Left ventricle myocardium superior (tissue), 1 donor: ENCODE measurements at places on chromosomes 13 and 19. TPM values are rescaled to one million over a fixed set of nuclear protein-coding genes. Genes with fewer than 3 reads are reported as not detected.

DNA sequence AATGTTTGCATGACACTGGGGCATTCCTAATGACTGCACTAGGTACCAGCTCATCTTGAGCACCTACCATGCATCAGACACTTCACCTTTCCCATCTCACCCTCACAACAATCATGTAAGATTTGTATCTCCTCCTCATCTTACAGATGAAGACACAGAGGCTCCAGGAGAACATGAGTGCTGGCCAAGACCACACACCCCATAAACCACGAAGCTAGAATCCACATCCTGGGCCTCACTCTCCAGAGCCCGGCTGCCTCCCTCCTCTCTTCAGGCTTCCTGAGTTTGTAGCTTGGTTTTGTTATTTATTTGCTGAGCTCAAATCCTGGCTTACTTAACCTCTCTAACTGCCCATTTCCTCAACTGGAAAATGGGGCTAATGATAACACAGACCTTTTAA, 25.9 kb downstream of the FAM216B start:
- DNase-seq: no peak

GRCh38 chr13:111977179-111977506, 89.8 kb upstream of the SOX1 start:
- no peak for DNase-seq

DNA sequence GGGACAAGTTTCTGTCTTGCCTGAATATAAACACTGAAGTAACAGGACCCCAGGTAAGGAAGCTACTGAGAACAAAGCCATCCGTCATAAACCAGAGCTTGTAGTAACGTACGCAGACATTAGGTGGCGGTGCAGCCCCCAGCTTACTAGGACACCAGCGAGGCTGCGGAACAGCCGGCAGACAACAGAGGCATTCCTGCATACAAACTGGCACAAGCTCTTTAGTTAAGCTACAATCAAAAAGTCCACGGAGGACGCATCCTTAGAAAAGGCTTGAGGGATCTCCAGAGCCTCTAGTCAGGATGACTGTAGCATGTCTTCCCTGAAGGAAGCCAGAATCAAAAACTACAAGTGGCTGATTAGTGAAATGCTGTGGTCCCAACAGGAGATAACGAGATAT, 26.2 kb downstream of the ZNF160 start:
- peak; percentile 73 for DNase-seq

Gene RFPL4AL1
- not detected for total RNA-seq

GRCh38 chr13:95356916-95357315, 55.7 kb upstream of the ABCC4 start:
- DNase-seq: no peak

Gene BLVRB
- total RNA-seq: 120 TPM

Gene ADGRE1
- 0.30 TPM for total RNA-seq

- DNase-seq: no peak
These were observed 43.8 kb downstream of the PEPD start for GRCh38 chr19:33477781-33478180.

DNA sequence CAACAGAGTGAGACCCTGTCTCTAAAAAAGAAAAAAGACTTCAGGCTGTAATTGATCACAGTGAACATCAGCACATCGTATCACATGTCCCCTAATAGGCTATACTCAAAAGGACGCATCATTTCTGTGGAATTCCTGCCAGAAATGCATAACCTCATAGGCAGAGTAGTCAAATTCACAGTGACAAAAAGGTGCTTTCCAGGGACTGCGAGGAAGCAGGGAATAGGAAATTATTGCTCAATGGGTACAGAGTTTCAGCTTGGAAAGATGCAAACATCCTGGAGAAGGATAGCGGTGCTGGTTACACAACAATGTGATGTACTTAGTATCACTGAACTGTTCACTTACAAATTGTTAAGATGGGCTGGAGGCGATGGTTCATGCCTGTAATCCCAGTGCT, 41.1 kb upstream of the MRI1 start:
- DNase-seq: no peak

- DNase-seq: no peak
These were observed 116.2 kb upstream of the ZNF536 start for GRCh38 chr19:30255791-30256495.

DNA sequence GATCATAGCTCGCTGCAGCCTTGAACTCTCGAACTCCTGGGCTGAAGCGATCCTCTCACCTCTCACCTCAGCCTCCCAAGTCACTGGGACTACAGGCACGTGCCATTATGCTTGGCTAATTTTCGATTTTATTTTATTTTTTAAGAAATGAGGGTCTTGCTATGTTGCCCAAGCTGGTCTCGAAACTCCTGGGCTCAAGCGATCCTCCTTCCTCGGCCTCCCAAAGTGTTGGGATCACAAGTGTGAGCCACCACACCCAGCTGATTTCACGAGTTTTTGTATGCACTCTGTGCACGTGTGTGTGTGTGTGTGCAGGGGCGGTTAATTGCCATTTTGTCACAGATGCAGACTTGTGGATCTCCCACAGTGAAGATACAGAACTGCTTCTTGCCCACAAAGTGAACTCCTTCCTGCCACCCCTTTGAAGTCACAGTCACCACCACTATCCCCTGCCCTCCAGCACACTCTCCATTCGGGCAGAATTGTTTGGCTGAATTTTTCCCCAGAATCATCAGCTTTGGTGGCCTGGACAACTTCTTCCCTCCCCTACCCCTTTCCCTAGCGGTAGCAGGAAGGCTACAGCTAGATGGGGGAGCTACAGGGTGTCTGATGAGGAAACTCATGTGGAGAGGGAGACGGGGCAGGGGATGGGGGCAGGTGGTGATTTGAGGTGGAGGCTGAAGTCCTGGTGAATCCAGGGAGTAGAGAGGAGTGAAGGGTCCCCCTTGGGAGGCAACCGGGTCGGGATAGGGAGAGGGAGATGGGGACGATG, 59.6 kb downstream of the CELF5 start:
- no peak for DNase-seq

Gene ERICH6B
- not detected for total RNA-seq

Gene PSG7
- total RNA-seq: not detected

Gene SLC1A6
- total RNA-seq: not detected

- DNase-seq: peak; percentile 60
These were observed at the start of gene MAST1 for GRCh38 chr19:12838182-12838885. Gene MAST1 (plus strand): TSS chr19:12838515. CDS start chr19:12838573, 58 bp downstream.

DNA sequence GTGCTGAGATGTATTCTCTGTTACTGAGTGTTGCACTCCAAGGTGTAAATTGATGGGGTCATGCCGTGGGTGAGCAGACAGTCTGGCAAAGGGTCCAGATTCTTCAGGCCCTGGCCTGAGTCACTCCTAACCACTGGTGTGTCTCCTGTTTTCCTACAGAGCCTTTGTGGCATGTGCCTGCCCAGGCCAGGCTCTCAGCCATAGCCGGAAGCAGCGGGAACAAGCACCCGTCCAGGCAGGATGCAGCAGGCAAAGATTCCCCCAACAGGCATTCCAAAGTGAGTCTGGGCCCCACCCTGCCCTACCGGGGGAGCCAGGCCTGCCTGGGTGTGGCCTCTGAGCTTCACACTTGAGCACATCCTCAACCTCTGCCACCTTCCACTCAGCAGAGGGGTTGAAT, 61.9 kb downstream of the DPF1 start:
- no peak for DNase-seq

DNA sequence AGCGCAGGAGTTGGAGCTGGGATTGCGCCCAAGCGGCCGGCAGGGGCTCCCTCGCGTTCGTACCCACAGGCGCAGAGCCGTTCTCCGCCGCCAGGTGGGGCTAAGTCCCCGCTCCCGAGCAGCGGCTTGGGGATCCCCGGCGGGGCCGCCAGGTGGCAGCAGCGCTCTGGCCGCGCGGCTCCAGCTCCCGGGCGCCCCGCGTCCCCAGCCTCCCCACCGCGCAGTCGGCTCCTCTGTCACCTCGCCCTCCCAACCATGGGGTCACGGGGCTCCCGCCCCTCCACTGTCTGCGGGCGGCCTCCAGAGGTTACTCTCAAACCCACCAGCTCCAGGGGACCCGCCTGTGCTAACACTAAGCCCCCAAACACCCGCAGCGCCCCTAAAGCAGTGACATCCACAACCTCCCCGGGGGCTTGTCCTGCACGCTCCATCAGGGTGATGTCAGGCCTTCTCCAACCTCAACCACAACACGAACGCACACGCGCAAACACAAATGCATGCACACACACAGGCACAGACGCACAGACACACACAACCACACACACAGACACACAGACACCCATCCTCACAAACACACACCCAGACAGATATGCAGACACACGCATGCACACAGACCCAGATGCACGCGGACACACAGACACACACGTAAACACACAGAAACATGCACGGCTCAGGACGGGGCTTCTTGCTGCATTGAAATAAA, 18.4 kb upstream of the KCTD15 start:
- peak; percentile 93 for DNase-seq

DNA sequence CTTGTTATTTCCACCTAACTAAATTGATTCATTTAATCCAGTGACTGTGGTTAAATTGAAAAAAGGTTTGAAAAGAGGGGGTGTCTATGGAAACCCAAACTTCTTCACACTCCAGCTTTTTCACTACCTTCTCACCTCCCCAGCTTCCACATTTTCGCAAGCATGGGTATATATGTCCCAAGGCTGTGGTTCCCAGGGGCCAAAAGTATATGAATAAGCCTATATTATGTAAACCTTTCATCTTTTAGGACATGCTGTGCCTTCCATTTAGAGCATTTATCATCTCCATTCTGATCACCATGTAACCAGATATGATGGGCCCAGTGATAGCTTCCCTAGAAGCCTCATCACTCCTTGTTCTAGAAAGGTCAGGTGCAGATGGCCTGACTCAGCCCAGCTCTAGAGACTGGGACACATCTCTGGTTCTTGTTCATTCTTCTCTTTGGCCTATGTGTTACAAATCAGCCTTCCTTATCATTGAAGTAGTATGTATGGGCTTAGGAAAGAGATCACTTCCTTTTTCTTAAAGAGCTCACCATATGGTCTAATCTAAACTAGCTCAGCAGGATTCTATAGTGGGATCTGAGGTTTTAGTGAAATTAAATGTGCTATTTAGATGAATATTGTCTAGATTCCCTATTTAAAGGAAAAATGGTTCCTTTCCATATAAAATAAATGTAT, 19.5 kb upstream of the ARL11 start:
- no peak for DNase-seq

Gene ZNF418
- total RNA-seq: 12.0 TPM

GRCh38 chr13:107765724-107766401, 449.5 kb downstream of the LIG4 start:
- DNase-seq: no peak

DNA sequence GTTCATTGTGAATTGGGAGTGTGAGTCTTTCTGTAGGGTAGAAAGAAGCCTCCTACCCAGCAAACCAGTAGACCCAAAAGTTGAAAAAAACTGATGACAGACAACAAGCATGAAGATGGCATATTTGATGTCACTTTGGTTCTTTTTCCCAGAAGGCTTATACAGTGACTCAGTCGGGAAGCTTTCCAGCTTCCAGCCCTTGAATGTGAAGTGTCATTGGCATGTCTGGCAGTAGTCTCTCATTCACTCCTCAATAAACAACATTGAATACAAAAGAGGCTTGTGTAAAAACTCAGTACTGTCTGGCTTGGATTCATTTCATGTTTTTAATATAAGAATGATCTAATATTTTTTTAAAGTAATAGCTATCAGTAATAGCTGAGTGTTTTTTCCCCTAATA, 68.7 kb downstream of the IPO5 start:
- no peak for DNase-seq

DNA sequence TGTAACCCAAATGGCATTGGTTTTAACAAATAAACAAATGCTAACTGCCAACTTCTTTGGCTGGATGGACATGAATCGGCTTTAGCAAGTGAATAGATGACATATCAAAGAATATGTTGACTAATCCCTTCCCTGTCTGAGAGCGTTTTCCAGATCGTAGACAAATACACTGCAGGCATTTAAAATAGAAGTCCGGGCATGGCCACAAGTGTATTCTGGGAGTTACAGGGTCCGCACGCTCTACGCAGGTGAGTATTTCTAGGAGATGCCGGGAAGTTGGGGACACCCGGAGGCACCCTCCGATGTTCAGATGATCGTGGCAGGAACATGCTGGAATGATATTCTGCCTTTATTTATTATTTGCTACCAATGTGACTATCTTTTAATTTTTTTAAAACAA, 53.2 kb upstream of the ZNF536 start:
- no peak for DNase-seq

Gene CEACAM16
- total RNA-seq: not detected

DNA sequence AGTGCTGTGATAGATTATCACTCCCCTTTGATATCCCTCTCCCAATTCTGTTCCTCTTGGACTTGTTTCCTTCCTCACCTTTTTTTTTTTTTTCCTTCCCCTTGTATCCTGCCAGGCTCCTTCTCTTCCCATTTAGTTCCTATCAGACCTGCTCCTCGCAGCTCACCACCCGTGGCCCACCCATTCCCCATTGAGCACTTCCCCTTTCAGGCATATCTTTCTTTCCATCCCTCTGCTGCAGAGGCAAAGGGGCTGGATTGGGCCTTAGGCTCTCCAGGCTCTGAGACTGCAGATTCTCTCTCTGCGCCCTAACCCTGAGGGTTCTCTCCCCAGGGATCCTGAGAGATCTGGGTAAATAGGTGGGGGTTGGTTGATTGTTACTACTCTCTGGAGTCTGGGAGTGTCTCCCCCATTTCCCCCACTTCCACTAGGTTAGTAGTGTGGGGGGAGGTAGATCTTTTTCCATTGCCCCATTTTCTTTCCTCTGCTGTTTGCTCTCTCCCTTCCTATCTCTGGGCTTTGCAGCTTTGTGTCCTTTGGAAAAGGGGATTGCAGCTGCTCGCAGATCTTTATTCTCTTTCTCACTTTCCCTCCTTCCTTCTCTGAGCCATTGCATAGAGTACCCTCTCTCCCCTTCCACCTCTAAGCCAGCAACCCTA, 2.3 kb downstream of the ARHGAP35 start:
- no peak for DNase-seq

DNA sequence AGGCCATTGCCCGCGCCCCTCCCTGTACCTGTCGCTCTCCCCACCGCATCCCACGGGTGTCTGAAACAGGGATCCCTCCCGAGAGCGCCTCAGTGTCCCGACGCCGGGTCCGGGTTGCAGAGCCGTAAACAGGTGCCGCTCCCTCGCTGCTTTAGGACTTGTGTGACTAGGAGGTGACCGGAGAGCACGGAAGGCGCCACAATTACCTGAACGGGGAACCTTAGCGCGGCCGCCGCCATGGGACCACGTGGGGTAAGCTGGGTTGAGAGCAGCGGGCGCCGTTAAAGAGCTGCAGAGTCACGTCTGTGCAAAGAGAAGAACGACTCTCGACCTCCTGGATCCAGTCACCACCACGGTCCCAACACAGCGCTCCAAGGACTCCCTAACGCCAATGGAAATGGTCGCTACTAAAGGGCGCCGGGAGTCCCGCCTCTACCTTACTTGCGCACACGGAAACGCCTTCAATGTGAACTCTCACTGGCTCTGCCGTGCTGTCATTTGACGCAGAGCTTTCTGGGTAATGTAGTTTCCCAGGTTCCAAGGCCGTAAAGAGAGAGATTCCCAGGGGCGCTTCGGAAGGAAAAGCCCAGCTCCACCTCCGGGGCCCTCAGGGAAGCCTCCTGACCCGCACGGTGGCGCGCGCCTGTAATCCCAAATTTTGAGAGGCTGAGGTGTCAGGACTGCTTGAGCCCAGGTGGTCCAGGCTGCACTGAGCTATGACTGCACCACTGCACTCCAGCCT, at the start of gene ZNF552:
Gene ZNF552 (minus strand): TSS at position 409 of the 742 bp plus-strand sequence. CDS start 170 bp downstream, at position 239.
- DNase-seq: peak; percentile 88
